Brain (organoid and tissue), 16 donors: ENCODE measurements at places on chromosomes 6 and 20. TPM values are rescaled to one million over a fixed set of nuclear protein-coding genes. Genes with fewer than 3 reads are reported as not detected.

The RSPH9 gene
- polyA plus RNA-seq, result 4.1 TPM

The SEL1L2 gene
- not detected for polyA plus RNA-seq

The ADGRB3 gene
- polyA plus RNA-seq, result 6.2 TPM

The ELOVL4 gene
- polyA plus RNA-seq, result 9.4 TPM

The EPB41L1 gene
- polyA plus RNA-seq, result 87.6 TPM

The RFX6 gene
- not detected for polyA plus RNA-seq

The SIRPA gene
- polyA plus RNA-seq, result 71.6 TPM

The ASCC3 gene
- 6.7 TPM for polyA plus RNA-seq

The SLC17A9 gene
- 0.20 TPM for polyA plus RNA-seq
